ENCODE measurements at places on chromosomes 2 and 18.

- no peak for DNase-seq
Measured at GRCh38 chr2:186883666-186884065, 34.7 kb upstream of the ZSWIM2 start.

GRCh38 chr2:45984896-45985473 is 312.2 kb upstream of the EPAS1 start:
- no peak for DNase-seq

DNA sequence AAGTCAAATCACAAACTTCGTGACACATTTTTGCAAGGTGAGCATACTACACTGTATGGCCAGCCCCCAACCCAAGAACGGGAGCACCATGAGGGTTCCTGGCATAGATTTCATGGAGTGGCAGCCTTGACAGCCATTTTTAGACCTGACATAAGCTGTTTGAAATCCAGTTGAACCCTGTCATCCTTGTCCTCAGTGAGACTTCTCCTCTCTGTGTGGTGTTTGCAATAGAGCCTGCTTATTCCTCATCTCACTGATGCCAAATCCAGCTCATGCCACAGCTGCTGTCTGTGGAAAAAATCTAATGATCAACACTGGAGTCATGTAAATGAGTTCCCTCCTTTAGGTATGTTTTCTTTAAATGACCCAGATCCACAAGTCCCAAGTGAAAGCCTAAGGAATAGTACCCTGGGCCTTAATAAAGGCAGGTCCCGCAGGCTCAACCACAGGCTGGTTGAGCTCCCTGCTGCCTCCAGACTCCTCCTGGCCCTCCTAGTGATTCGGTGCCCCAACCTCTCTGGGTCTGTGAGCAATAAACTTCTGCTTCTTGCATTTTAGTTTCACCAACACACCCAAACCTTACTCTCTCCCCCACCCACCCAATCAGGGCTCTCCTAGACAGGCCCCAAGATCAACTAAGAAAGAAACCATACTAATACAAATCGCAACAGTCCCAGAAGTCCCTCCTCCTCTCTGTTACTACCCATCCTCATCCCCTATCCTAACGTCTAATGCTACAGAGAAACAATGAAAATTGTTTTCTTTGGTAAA is 8.4 kb upstream of the CREG2 start:
- no peak for DNase-seq

DNA sequence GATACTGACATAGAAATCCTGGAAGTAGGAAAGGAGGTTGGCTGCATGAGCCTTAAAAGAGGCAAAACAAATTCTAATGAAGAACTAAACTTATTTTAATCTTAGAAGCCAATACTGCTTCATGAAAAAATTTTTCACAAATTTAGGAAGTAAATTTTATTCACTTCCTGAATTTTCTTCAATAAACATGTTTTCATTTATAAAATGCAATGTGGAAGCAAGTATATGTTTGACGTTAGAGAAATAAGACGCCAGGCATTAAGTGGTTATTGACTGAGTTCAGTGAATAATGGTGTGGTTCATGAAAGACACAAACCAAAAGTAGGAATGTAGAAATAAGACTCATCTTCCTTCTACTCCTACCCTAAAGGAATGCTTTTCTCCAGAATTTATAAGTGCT is 136.4 kb downstream of the USP34 start:
- no peak for DNase-seq

DNA sequence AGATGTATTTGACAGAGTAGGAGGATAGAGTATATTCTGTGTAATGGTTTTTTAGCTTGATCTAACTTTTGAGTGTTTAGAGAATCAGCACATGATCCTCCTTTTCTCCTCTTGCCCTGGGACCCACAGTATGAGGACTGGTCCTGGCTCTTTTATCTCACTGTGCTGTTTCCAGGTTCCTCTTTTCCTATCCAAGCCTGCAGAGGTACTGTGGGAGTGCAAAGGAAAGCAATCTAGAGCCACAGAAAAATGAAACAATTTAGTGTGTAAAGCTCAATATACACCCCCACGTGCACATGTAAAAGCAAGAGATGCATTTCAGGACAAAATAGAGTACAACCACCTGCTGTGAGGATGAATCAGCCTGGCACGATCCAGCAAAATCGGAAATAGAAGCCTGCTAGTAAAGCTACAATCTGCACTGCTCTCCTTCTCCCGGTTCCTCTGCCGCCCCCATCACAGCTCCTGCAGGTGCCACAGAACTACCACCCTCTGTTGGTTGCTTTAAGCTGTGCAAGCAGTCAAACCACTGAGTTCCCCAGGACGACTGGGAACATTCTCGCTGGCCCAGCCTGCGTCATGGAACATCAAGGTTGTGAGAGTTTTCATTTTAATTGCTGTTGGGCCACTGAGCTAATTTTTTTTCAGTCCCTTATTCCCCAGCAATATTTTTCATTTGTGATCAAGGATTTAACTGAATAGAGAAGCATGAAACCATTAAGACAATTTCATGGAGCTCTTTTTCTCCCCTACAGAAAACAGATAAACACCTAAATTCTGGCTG is 47.8 kb upstream of the MAPRE3 start:
- peak; percentile 57 for DNase-seq

- no peak for DNase-seq
Measured at GRCh38 chr2:69983392-69983966, 22.0 kb upstream of the ASPRV1 start.

GRCh38 chr2:159620796-159621195 is 4.4 kb upstream of the BAZ2B start:
- DNase-seq, result no peak

DNA sequence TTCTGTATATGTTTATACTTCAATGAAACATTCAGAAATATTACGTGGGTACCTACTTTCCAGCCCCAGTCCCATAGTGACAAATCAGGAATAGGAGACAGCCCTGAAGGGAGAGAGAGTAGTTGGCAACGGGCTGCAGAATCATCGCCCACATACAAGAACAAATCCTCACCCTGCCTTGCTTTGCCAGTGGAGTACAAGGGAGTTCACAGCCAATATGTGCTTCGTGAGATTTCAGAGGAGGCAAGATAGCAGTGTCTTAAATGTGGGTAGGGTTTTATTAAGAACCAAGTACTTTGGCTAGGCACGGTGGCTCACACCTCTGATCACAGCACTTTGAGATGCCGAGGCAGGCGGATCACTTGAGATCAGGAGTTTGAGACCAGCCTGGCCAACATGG is 40.3 kb upstream of the PKDCC start:
- DNase-seq, result no peak

DNA sequence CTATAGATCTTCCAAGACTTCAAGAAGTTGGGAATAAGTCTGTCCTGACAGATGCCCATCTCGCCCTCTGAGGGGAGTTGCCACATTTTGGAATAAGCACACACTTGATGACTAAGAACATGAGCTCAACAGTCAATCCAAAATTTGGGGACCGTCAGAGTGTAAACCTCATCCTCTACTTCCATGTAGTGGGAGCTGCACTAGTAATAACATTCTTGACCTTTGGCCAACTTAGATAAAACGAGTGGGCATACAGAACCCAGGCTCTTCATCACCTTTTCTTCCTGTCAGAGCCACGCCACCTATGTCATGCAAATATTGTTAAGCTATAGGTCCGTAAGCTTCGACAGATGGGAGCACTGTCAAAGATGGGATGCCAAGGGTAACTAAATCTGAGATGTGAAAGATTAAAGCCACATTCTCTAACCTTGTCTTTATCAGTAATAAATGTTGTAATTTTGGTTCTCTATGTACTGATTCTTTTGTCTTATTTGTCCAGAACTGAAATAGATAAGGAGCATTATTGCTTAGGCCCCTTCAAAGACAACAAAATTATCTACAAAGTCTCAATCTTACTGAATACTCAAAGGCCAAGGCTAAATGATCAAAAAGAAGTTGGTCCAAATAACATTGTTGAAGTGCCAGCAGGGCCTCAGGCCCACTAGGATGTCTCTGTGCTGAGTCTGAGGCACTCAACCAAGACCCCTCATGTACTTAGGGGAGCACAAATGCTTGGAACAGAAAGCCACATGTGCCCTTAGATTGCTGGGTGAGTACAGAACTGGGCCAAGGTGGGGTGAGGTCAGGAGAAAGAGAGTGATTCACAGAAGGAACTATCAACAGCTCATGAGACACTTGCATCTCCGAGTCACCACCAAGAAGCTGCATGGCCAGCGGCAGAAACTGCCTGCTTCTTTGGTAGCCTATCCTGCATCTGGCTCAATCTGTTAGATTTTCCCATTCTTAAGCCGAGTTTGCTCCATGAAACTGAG is 15.0 kb downstream of the CDH2 start:
- no peak for DNase-seq

DNA sequence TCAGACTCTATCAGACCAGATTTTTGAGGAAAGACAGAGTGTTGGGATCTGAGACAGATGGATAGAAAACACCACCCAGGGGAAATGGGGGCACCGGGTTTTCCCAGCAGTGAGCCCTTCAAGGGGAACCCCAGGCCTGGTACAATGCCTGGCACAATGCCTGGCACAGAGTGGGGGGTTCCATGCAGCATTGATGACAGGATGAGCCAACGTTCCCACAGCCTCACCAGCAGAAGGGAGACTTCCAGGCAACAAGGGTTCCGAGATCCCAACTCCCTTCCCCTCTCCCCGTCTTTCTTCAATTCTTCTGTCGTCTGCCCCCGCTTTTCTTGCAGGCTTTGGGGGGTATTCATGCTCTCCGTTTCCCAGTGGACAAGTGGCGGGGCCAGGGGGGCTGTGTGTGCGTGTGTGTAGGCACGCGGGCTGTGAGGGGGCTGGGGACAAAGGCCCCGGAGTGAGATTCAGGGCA is 132.1 kb upstream of the HAAO start:
- no peak for DNase-seq
